ENCODE measurements at places on chromosomes 1 and 21. TPM values are rescaled to one million over a fixed set of nuclear protein-coding genes. Genes with fewer than 3 reads are reported as not detected.

DNA sequence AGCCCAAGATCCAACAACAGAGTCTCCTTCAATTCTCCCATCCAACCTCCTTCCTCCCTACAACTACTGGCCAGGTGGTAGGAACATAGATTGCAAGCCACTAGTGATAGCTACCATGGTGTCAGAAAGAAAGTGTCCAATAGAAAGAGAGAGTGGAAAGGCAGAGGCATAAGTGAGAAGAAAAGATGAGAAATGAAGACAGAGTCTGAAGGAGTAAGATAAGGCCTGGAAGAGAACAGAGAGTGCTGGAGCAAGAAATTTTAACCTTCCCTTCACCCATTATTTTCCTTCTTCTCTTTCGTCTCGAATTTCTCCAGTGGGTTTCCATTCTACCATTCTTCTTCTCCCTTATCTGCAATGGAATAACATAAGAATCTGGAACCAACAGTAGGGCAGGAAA, 57.9 kb downstream of the CDC42BPA start:
- DNase-seq = no peak

DNA sequence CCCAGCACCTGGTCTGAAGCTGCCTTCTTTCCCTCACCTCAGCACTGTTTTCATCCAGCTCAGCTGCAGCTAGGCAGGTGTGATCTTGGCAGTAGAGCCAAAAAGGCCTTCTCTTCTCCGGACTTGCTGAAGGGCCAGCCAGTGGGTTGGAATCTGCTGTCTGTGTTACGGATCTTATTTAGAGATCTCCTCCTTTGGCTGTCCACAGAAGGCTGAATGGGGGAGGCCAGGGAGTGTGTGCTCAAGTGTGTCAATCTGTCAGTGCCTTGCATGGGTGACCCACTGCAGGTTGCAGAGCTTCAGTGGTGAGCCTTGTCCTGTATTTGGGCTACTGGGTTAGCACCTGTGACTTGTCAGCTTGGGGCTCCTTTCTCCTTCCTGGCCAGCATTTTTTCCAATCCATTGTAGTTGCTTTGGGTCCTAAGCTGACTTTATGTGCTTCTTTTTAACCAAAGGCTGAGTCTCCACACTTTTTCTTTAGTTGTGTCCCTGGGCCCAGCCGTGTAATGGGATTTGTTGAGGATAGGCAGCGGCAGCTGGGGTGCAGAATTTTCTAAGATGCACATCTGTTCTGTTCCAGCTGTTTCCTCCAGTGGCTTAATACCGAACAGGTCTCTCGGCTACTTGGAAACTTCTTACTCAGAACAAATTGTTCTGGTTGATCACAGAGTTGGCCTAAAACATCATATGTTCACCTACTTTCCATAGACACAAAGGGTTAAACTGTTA, 126.8 kb downstream of the PEX14 start:
- DNase-seq = peak; percentile 92

- DNase-seq = peak; percentile 96
Measured at GRCh38 chr1:230621324-230622030, 20.8 kb upstream of the COG2 start.

DNA sequence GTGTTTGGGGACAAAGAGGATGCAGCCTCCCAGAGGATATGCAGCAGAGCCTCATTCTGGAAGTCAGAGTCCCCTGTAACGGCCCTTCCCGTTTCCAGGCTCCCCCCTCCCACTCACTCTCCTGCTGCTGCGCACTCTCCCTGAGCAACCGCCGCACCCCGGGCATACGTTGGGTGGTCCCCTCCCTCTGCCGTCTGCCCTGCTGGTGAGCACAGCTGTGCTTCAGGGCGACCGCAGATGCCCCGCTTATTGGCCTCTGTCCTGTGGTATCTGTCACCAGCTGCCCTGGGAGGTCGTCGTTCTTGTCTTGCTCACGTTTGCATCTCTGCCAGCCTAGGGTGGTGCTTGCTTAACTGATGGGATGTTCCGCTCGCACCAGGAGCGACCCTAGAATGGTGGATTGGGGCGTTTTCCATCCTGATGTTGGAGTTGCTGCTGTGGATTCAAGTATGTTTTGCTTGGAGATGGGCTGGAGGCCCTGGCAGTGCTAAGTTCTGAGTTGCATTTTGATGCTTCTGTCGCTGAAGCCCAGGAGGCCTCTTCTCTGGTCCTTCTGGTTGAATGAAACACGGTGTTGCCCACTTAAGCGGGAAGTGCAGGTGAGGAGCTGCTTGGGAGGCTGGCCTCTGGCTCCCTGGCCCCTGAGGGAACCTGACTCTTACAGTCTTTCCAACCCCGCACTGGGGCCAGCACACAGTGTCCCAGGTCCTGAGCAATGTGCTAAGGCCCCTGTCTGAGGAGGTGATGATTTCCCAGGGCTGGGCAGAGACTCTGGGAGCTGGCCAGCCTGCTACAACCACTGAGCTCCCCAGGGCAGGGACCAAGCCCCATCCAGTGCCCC, 3.2 kb downstream of the TMEM201 start:
- peak; percentile 75 for DNase-seq

GRCh38 chr1:36349241-36349671, 25.8 kb upstream of the EVA1B start:
- DNase-seq = no peak

DNA sequence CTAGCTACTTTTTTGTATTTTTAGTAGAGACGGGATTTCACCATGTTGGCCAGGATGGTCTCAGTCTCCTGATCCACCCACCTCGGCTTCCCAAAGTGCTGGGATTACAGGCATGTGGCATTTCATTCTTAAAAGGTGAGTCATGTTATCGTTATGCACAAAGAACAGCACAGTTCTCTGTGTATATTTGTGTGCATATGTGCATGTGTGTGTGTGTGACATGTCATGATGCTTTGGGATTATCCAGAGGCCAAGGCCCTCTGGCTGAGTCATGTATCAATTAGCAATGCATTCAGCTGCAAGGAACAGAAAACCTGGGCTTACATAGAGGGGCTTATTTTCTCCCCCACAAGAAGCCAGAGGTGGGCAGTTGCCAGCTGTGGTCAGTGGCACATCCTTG, 301.7 kb upstream of the KAZN start:
- no peak for DNase-seq

DNA sequence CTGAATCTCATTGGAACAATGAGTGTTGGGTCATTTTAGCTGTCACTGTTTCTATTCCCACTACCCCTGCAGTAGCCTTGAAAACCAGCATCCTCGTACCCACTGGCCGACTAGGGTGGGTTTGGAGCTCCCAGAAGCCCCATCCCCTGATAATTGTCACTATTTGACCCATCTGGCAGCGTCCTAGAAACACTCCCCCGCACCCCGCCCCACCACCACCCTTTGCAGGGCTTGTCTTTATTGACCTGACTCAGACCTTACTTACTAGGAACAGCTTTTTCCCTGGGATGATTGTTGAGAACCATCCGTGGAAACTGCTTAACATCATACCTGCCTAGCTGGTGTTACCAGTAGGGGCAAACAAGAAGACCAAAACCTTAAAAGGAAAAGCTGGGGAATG, 28.4 kb upstream of the AGPAT3 start:
- DNase-seq = no peak

DNA sequence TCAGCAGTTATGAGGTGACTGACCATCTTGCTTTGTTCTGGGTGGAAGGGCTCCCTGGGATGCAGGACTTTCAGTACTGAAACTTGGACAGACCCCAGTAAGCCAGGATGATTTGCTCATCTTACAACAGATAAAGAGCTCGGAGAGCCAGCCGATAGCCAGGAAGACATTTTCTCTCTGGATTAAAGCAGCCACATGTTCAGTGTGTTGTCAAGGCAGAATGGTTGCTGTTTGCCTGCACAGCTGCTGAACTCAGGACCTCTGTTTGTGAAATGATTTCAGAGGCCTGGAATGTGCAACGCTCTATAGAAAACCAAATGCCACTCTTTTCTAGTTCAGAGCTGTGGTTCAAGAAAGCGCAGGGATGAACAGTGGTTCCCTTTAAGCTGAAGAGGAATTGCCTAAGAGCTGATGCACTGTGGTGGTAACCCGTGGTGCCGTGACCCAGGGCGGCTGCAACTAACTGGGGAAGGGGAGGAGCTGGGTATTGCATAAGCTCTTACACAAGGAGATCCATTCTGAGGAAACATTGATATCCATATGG, 40.7 kb downstream of the CASQ2 start:
- DNase-seq = peak; percentile 83

- DNase-seq = peak; percentile 83
Measured at GRCh38 chr21:45071078-45071873, 3.1 kb upstream of the ADARB1 start.

DNA sequence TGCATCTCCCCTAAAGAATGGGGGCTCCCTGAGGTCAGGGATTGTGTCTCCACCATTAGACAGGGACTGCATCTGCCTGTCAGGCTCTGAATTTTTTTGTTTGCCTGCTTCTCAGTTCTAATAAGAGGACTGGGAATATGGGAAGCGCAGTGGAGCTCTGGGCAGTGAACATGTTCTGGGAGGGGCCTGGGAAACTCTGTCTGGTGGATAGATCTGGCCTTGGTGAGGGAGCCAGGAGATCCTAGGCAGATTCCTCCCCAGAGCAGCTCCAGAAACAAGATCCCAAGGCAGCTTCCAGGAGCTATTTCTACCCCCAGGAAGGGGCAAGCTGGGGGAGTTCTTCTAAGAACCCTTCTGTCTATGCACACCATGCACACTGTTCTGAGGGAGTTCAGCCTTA, 12.6 kb upstream of the MYOG start:
- no peak for DNase-seq

GRCh38 chr1:78831731-78832360, 174.7 kb downstream of the ADGRL4 start:
- peak; percentile 38 for DNase-seq

- no peak for DNase-seq
Measured at GRCh38 chr1:219317762-219318353, 144.2 kb downstream of the LYPLAL1 start.

DNA sequence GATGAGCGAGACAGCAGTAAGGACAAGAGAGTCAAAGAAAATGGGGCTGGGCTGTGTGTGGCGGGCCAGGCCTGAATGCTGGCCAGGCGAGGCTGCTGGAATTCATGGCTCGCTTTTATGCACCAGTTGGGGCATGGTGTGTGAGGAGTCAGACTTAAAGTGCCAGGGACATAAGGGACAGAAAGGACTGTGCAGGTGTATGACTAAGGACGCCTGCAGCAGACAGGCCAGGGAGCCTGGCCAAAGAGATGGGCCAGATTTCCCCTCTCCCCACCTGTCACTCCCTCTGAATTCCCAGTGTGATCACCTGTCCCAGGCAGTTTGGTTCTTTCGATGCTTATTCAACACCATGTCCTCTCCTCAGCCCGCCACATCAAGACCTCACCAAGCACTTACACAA, 16.9 kb upstream of the SMIM12 start:
- no peak for DNase-seq

DNA sequence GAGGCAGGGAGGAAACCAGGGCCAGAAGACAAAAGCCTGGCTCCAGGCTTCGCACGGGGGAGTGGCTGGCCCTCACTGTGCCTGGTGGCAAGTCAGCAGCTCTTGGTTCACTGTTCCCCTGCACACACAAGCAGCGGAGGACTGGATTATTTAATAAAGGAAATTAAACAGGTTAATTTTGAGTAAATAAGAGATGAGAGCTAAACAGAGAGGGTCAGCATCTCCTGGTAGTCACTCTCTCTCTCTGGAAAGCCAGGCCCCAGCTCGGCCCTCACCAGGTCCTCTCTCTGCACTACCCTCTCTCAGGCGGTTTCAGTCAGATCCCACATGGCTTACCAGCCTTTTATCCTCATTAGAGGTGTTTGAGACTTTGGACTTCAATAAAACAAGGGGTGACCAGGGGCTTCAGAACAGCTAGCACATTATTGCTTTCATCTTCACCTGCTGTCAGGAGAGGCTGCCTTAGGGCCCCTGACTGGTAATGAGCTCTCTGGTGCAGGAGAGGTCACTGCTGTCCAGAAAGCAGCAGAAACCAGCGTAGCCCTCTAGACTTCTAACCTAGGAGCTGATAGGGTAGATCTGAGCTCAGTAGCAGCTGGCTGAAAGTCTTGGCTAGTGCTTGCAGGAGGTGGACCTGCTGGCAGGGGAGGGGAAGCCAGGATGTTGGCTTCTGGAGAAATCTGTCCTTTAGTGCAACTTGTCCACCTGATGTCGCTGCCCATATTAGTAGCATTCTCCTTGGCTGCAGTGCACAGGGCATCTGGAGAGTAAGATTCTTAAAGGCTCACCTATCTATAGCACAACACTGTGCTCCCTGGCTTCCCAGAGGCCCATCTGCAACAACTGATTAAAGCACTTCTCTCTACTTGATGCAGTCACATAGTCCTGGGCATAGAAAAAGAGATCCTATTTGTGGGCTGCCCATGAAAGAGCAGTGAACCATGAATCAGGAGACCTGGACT, 45.9 kb downstream of the SYT6 start:
- DNase-seq = no peak

- no peak for DNase-seq
Measured at GRCh38 chr1:198165927-198166647, 9.3 kb downstream of the NEK7 start.

- DNase-seq = no peak
Measured at GRCh38 chr1:45658171-45658570, 28.2 kb downstream of the GPBP1L1 start.

GRCh38 chr1:227775841-227776240, 39.6 kb upstream of the PRSS38 start:
- DNase-seq = no peak

- DNase-seq = no peak
Measured at GRCh38 chr1:39690794-39691382, 345 bp downstream of the HPCAL4 start.

GRCh38 chr1:62391369-62391971, 45.4 kb upstream of the USP1 start:
- DNase-seq = peak; percentile 62

- DNase-seq = no peak
Measured at GRCh38 chr1:183374825-183375224, 43.4 kb downstream of the NMNAT2 start.

GRCh38 chr21:30932686-30933085, 51.3 kb upstream of the KRTAP11-1 start:
- no peak for DNase-seq

DNA sequence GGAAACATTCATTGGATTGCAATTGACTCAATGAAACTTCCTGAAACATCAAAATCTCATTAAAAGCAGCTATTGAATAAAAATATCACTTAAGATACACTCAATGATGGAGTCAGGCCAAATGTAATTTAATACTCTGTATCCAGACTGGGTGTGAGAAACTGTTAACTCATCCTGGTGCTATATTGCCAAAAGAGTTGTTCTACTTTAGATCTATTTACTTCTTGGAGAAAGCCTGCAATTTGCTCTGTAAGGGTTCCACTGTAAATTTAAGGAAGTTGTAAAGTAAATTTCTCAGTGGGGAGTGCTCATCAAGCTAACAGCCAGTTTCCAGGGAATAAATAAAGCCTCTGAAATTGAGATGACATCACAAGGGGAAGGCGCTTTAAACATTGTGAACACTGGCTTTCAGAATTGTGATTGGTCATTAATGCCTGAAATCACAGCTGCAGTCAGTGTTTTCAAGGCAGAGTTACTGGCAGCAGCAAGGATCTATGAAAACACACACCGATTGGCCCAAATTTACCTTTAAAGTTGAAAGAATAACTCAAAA, 91.4 kb downstream of the OLFM3 start:
- DNase-seq = no peak

Gene TRIM46
- 0.72 TPM for total RNA-seq

Gene CRNN
- total RNA-seq = 26.0 TPM

Gene RNF186
- not detected for total RNA-seq

Gene CELA2B
- total RNA-seq = 0.41 TPM

Gene LRRC39
- 132 TPM for total RNA-seq

Gene OR14C36
- total RNA-seq = not detected

Gene CYP4A11
- total RNA-seq = not detected

Gene RSPO1
- total RNA-seq = 2.5 TPM

Gene CHIA
- not detected for total RNA-seq

Gene HMCN1
- 24.7 TPM for total RNA-seq

Gene IGSF9
- 8.7 TPM for total RNA-seq
